NCI-H774 (cell line): ENCODE measurements at places on chromosomes 4 and X.

DNA sequence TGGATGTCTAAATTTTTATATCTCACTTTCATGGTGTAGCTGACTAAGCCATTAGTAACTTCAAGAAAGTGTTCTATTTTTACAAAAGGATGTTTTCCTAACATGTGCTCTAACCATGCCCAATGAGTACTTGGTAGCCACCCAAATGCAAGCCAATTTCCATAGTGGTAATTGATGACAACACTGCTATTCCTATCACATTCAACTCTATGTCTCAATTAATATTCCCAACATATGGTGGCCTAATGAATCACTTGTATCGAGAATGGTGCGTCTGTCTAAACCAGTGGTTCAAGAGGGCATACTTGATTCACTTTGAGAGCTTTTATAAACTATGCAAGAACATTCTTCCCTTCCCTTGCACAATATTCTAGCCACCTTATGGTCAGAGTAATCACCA lies 112.9 kb upstream of the GPRIN3 start:
- no peak for DNase-seq

DNA sequence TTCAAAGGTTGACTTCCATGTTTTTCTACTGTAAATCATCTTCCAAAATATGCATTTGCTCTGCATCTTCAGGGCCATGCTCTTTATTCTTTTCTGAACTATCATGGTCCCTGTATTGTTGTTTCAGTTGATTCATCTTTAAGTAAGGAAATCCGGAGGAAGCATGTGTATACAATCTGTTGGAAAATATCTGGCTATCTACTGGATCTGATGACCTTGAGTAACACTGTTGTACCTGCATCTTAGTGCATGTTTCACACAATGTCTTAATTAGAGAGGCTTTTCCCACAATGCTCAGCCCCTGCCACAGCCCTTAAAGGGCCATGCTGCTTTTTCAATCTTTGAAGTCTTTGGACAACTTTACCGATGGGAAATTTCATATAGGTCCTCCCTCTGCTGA lies 61.8 kb upstream of the SH3RF1 start:
- DNase-seq: no peak

GRCh38 chr4:183260491-183261151 lies 59.5 kb downstream of the CLDN22 start:
- DNase-seq: no peak

DNA sequence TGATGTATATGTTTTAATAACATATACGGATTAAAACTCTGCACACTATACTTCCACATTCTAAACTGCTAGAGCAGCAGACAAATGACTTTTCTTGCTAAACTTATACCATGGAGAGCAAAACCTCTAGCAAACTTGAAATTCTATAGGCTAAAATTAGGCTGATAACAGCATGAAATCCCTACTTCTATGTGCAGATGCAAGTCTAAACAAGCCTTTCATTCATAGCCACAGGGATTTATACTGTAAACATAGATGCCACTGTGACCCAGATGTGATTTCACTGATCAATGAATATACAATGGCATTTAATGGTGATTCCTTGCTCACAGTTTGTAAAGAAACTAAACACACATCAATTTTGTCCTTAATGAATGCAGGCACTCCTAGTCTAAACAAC lies 151.0 kb downstream of the ANTXR2 start:
- DNase-seq: no peak

DNA sequence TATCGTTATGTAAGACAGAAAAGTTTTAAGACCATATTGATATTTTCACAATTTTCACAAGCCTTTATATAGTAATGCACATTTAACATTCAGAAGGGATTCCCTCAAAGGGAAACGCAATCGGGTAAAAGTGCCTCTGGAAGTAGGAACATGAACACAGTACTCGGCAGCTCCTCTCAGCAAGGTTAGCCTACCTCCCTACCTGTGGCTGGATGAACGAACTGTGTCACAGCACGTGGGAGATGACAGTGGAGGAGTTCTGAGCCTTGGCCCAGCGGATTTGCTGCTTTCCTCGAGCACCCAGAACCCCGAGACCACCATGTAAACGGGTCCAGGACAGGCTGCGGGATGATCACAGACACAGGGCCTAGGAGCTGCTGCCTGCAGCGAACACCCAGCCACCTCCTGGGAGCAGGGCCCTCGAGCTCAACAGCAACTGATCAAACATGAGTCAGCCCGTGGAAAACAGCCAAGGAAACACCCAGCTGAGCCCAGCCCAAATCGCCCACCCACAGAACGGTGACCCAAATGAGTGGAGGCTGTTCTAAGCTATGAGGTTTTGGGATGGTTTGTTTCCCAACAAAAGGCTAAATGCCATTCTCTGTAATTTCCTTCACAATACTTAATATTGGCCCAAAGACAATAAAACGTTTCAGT lies 30.4 kb downstream of the FAT1 start:
- no peak for DNase-seq

DNA sequence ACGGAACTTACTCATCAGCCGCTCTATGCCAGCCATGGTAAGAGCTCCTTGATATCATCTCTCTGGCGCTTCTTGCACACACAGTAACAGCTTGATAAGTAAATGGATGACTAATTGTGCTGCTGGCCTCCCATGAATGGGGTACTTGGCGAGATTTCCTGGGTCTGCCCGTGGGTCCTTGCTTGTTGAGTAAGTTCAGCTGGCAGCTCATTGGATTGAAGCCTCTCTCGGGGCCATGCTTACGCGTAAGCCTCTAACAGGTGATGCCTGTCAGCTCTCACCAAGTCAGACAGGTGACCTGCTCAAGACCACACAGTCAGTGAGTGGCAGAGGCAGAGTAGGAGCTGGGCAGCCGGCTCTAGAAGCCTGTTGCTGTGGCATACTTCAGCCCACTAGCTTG lies 7.7 kb downstream of the NSG1 start:
- DNase-seq: no peak

- DNase-seq: no peak
Observed at GRCh38 chr4:9964879-9965278, 56.4 kb downstream of the SLC2A9 start.
